ENCODE measurements at places on chromosomes 6 and 20. TPM values are rescaled to one million over a fixed set of nuclear protein-coding genes. Genes with fewer than 3 reads are reported as not detected.

- no peak for DNase-seq
Measured at GRCh38 chr6:136607204-136607931, 57.1 kb upstream of the MAP7 start.

GRCh38 chr6:144176043-144176442, 25.7 kb downstream of the STX11 start:
- DNase-seq: no peak

Gene OGFRL1
- 9.3 TPM for total RNA-seq

Gene SLC22A7
- total RNA-seq: not detected

DNA sequence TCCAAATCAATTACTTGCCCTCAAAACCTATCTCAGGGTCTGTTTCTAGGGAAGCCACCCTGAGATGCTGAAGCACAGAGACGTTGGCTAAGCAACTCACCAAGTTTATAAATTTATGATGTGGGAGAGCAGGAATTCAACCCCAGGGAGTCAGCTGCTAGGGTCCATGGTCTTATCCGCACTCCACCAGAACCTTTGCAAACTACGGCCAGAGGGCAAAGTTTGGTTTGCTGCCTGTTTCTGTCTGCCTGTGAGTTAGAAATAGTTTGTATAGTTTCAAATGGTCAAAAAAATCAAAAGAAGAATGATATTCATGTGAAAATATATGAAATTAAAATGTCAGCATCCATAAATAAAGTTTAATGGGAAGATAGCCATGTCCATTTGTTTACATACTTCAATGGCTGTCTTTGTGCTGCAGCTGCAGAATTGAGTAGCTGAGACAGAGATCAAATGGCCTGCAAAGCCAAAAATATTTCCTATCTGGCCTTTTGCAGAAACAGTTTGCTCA, 83.7 kb upstream of the ZFP64 start:
- no peak for DNase-seq

Gene TNFRSF6B
- not detected for total RNA-seq

DNA sequence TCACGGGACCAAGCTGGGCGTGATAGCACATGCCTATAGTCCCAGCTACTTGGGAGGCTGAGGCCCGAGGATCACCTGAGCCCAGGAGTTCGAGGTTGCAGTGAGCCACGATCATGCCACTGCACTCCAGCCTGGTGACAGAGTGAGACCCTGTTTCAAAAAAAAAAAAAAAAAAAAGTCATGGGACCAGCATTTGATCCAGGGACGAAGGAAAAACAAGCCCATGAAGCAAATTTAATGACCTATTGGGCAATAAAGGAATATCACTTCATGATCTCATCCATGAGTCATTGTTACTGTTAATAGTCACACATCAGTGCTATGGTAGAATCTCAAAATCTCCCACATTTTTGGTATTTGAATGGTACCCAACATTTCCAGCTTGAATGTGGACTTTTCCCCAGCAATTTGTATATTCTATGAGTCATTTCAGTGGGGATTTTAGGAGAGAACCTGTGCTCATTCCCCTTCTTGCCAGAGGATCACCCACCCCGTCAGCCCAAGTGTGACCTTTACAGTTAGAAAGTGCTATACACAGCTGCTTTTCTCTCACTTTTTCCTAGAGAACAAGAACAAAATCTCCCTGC, 8.5 kb upstream of the SOD2 start:
- no peak for DNase-seq

DNA sequence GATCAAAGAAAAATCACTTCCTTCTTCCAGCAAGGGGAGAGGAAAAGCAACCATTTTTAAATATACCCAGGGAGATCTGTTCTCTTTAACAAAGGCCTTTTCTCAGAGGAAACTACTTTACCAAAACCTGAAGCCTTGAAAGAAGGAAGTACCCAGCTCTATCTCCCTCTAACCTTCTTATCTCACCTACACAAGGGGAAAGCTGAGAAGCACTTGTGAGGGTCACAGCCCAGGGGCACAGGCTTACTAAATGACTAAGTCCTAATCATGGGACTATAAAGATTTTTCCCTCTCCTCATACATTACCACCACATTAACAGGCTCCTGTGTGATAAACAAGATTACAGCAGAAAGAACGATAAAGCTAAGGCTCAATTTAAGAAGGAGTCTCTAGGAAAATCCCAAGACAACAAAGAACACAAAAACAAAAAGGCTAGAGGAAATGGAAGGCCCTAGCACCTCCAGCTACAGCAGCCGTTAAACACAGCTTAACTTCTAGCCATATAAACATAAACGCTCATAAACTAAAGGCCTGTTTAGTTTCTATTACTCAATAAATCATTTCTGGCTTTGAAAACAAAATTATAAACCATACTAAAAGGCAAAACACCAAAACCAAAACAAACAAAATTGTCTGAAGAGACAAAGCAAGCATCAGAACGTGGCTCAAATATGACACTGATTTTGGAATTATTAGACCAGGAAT, 284.9 kb upstream of the ECI2 start:
- no peak for DNase-seq

- peak; percentile 72 for DNase-seq
Measured at GRCh38 chr20:62832212-62832922, 15.5 kb downstream of the COL9A3 start.

DNA sequence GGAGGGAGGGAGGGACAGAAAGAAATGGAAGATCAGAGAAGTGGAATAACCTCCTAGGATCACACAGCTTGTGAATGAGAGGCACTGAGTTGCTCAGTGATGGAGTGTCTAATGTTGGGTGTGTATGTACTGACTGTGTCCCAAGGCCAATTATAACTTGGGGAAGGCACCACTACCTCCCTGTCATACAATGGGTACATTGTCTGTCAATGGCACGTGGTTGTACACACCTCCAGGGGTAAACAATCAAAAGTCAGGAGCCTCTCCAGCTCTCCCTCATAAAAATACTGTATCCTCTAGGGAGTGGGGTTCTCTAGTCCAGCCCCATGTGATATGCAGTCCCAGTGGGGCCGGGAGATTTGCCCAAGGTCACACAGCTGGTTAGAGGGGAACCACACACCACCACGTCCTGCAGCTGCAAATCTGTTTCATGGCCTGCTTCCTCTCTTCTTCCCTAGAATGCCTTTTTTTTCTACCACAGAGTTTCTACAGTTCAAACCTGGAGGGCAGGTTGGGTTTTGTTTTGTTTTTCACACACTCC, 112.5 kb downstream of the SNX5 start:
- no peak for DNase-seq

- DNase-seq: no peak
Measured at GRCh38 chr6:69673298-69673697, 123.5 kb downstream of the LMBRD1 start.

Gene SPATS1
- not detected for total RNA-seq

- DNase-seq: no peak
Measured at GRCh38 chr6:80321011-80321410, 214.5 kb downstream of the BCKDHB start.

Gene MATN4
- 0.28 TPM for total RNA-seq

DNA sequence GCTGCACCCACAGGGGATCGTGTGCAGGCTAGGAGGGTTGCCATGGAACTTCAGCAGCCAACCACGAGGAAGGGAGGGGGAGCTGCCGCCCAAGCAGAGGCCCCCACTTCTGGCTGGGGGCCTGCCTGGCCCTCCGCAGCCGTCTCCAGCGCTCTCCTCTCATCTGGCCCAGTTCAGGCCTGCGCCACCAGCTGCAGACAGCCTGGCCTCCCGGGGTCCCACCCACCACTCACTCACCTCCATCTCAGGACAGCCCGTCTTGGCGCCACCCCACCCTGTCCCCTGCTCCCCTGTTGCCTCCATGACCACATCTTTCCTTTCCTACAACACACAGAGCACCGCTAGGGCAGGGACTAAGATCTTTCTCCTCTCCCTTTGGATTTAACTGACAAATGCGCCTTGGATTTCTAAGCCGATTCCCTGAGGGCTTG, 98.7 kb downstream of the ANKRD60 start:
- no peak for DNase-seq

Gene FOXF2
- 0.13 TPM for total RNA-seq

GRCh38 chr20:24610341-24611115, 141.1 kb downstream of the SYNDIG1 start:
- peak; percentile 95 for DNase-seq

- DNase-seq: no peak
Measured at GRCh38 chr20:1214838-1215261, 11.0 kb upstream of the RAD21L1 start.

Gene CRISP3
- not detected for total RNA-seq

Gene PKIB
- 11.5 TPM for total RNA-seq

Gene VWA7
- total RNA-seq: 2.7 TPM

Gene TGM3
- total RNA-seq: not detected

DNA sequence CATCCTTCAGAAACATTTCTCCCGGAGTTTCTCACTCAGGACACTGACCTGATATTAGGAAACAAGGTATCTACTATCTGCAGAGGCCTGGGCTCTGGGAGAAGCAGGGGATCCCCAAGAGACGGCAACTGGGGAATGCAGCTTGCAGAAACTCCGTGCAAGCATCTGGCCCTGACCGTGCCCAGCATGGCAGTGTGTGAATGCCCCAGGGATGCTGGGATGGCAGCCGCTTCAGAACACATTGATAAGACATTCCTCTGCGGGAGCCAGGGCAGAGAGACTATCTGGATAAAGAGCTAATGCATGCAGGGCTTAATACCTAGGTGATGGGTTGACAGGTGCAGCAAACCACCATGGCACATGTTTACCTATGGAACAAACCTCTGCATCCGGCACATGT, 55.4 kb downstream of the NFATC2 start:
- DNase-seq: no peak
